ENCODE measurements at places on chromosomes 1 and 21. TPM values are rescaled to one million over a fixed set of nuclear protein-coding genes. Genes with fewer than 3 reads are reported as not detected.
A peak's percentile ranks its signal among the peaks of the same experiment; 100 is the strongest.

GRCh38 chr1:47262787-47263413 is 30.9 kb upstream of the TAL1 start:
- peak; percentile 33 for DNase-seq
- no peak overlapping the region for H3K27ac ChIP-seq
- no peaks in the 10 kb centered on the region for H3K4me1 ChIP-seq
- H3K4me3 ChIP-seq, result no peak overlapping the region
- peaks cover 24% of the 10 kb centered on the region for H3K36me3 ChIP-seq

DNA sequence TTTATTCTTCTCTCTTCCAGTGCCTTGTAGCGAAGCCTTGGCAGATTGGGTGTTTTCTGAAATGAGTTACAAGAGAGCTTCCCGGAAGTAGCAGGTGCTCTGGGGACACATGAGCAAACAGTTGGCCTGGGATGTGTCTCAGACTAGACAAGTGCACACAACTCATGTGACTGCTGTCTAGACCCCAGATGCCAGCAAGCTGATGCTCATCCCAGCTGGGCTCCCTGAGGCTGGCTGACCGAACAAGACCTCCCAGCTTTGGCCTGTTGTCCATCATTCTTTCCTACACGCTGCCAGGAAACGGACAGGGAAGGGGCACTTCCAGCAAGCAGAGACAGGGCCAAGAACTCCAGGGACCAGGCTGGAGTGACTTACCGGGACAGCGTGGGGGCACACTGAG is 18.7 kb upstream of the CSF1 start:
- peak overlapping the region; percentile 59 for H3K27ac ChIP-seq
- no peaks in the 10 kb centered on the region for H3K27me3 ChIP-seq
- H3K36me3 ChIP-seq, result no peaks in the 10 kb centered on the region

GRCh38 chr1:41656825-41657500 is 172.5 kb upstream of the EDN2 start:
- H3K4me3 ChIP-seq, result no peak overlapping the region
- DNase-seq, result no peak
- H3K27ac ChIP-seq, result no peak overlapping the region
- H3K36me3 ChIP-seq, result peaks cover 4% of the 10 kb centered on the region

DNA sequence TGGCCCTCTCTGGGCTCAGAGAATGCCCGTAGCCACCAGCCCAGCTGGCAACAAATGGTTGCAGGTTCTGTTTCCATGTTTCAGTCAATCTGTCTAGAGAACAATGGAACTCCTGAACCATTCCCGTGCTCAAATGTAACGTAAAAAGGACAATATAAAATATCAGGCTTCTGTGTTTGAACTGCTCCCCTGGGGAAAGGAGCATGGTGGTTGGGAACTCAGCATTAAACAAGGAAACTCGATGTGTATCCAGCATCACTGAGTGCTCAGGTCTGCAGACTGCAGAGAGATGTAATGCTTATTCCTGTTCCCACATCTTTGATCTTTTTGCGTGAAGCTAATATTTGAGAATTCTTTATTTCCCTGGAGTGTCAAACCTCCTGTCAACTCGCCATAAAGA is 326.5 kb downstream of the KIF26B start:
- DNase-seq, result no peak
- no peaks in the 10 kb centered on the region for H3K4me1 ChIP-seq
- no peak overlapping the region for H3K4me3 ChIP-seq
- H3K27me3 ChIP-seq, result no peaks in the 10 kb centered on the region

DNA sequence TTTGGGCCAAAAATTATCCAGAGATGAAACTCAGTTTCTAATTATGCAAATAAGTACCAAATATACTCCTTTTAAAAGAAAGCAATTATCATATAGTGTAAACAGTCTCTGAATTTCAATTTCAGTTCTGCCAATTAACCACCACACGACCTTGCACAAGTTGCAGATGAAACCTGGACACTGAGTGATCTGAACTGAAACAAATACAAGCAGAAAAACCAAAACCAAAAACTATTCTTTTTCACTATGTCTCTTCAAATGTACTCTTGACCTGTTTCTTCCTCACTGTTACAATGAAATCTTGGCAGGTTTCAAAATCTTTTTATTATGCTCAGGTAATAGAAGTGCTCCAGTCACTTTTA is 79.2 kb downstream of the TYW3 start:
- no peaks in the 10 kb centered on the region for H3K27me3 ChIP-seq
- DNase-seq, result no peak
- no peak overlapping the region for H3K4me3 ChIP-seq
- no peaks in the 10 kb centered on the region for H3K36me3 ChIP-seq
- H3K27ac ChIP-seq, result no peak overlapping the region

GRCh38 chr1:173474097-173474779 is 2.9 kb upstream of the PRDX6 start:
- no peaks in the 10 kb centered on the region for H3K27me3 ChIP-seq
- DNase-seq, result no peak
- H3K36me3 ChIP-seq, result peaks cover 2% of the 10 kb centered on the region
- peak overlapping the region; percentile 85 for H3K27ac ChIP-seq

DNA sequence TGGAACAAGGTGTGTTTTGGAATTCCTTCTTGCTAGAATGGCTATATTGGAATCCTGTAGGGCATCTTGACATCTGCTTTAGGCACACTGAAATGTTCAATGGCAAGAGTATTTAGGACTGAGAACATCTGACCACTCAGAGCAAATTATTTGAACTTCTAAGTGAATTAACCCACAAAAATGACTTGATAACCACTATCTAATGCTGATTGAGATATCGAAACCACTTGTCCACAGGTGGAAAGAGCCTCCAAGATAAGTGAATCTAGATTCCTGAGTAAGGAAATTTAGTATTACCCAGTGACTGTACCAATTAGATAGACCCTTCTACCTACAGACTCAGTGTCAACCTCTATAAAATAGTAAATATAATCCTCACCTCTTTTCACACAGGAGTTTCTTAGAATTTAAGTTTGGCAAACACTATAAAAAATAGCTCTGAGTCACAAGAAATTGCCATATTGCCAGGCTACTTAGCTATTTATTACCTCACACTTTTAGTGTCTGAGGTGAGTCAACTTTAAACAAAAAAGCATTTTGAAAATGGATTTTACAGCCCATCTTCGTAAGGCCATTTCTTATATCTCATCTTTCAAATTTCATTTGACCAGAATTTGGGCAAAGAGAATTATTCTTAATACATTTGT is 421.8 kb downstream of the PTBP2 start:
- no peaks in the 10 kb centered on the region for H3K36me3 ChIP-seq
- no peaks in the 10 kb centered on the region for H3K27me3 ChIP-seq
- H3K27ac ChIP-seq, result no peak overlapping the region

GRCh38 chr1:24693827-24694379 is 50.8 kb downstream of the SRRM1 start:
- DNase-seq, result no peak
- H3K27me3 ChIP-seq, result no peaks in the 10 kb centered on the region
- no peaks in the 10 kb centered on the region for H3K36me3 ChIP-seq
- H3K4me1 ChIP-seq, result no peaks in the 10 kb centered on the region

- no peak overlapping the region for H3K4me3 ChIP-seq
- H3K27ac ChIP-seq, result no peak overlapping the region
- no peaks in the 10 kb centered on the region for H3K27me3 ChIP-seq
- no peaks in the 10 kb centered on the region for H3K36me3 ChIP-seq
- no peaks in the 10 kb centered on the region for H3K4me1 ChIP-seq
Measured at GRCh38 chr1:43423672-43424550, 29.8 kb downstream of the HYI start.

DNA sequence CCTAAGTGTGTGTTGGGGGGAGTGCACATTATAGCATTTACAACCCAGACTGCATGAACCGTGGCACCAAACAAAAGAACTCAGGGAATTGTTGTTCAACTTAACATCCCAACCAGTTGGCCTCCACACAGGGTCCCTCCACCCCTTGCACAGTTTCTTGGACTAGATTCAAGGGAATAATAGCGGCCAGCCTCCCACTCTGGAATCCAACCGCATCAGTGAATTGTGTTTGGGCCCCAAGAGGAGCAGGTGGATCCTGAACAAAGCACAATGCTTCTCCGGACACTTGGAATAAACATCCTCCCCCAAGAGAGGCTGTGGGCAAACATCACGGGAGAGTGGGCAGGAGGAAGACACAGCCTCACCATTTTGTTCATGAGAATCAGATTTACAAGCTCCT is 18.2 kb downstream of the CD34 start:
- no peak for DNase-seq
- no peaks in the 10 kb centered on the region for H3K27me3 ChIP-seq
- no peaks in the 10 kb centered on the region for H3K36me3 ChIP-seq
- no peak overlapping the region for H3K27ac ChIP-seq
- no peak overlapping the region for H3K4me3 ChIP-seq

GRCh38 chr1:55935236-55935635 is 644.1 kb downstream of the PLPP3 start:
- no peaks in the 10 kb centered on the region for H3K27me3 ChIP-seq
- no peaks in the 10 kb centered on the region for H3K36me3 ChIP-seq
- no peaks in the 10 kb centered on the region for H3K4me1 ChIP-seq
- no peak overlapping the region for H3K27ac ChIP-seq
- no peak overlapping the region for H3K4me3 ChIP-seq
- no peak for DNase-seq

GRCh38 chr1:213724640-213725536 is 262.9 kb upstream of the PROX1 start:
- no peaks in the 10 kb centered on the region for H3K4me1 ChIP-seq
- no peak for DNase-seq
- H3K27me3 ChIP-seq, result no peaks in the 10 kb centered on the region
- H3K27ac ChIP-seq, result no peak overlapping the region
- H3K4me3 ChIP-seq, result no peak overlapping the region

- H3K4me1 ChIP-seq, result no peaks in the 10 kb centered on the region
- no peaks in the 10 kb centered on the region for H3K36me3 ChIP-seq
- no peak for DNase-seq
Measured at GRCh38 chr1:214249651-214250050, 31.3 kb upstream of the SMYD2 start.

GRCh38 chr1:26838474-26839338 is 12.2 kb downstream of the ZDHHC18 start:
- no peak for DNase-seq
- no peak overlapping the region for H3K27ac ChIP-seq
- no peak overlapping the region for H3K4me3 ChIP-seq
- no peaks in the 10 kb centered on the region for H3K4me1 ChIP-seq
- no peaks in the 10 kb centered on the region for H3K36me3 ChIP-seq

DNA sequence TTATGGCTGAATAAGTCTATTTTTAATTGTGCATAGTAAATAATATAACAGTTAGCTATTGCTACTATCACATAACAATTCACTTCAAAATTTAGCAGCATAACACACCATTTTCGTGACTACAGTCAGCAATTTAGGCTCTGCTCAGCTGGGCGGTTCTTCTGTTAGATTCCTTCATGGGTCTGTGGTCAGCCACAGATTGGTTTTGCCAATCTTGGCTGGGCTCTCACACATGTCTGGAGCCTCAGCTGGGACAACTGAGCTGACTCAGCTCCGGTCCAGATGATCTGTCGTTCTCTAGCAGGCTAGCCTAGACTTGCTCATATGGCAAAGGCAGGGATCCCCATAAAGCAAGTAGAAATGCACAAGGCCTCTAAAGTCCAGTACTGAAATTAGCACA is 15.1 kb upstream of the CDC42BPA start:
- no peaks in the 10 kb centered on the region for H3K36me3 ChIP-seq
- no peaks in the 10 kb centered on the region for H3K27me3 ChIP-seq
- no peak overlapping the region for H3K27ac ChIP-seq
- H3K4me1 ChIP-seq, result no peaks in the 10 kb centered on the region
- DNase-seq, result no peak

GRCh38 chr1:183259924-183260323 is 73.9 kb downstream of the LAMC2 start:
- H3K27me3 ChIP-seq, result no peaks in the 10 kb centered on the region
- no peak for DNase-seq
- H3K36me3 ChIP-seq, result no peaks in the 10 kb centered on the region
- no peaks in the 10 kb centered on the region for H3K4me1 ChIP-seq
- H3K4me3 ChIP-seq, result no peak overlapping the region

DNA sequence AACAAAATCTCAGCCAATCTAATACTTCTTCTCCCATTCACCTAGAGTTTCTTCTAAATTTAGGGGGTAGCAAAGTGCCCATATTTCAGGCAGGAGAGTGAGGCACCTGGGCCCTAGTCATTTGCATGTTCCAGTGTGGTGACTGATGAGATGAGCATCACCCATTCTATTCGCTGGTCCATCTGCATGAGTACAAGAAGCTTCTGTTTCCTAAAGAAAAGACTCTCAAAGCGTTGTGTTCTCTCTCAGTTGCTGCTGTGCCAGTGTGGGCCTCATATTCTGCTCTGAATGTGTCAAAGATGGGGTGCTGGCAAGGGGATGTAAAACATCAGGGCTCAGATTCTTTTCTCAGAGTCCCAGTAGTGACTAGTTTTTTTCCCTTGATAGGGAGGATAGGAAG is 16.1 kb upstream of the DPYD start:
- H3K27ac ChIP-seq, result no peak overlapping the region
- no peak for DNase-seq
- H3K4me1 ChIP-seq, result no peaks in the 10 kb centered on the region
- H3K4me3 ChIP-seq, result no peak overlapping the region
- no peaks in the 10 kb centered on the region for H3K36me3 ChIP-seq

- no peak overlapping the region for H3K27ac ChIP-seq
- no peak for DNase-seq
- no peaks in the 10 kb centered on the region for H3K36me3 ChIP-seq
- no peaks in the 10 kb centered on the region for H3K4me1 ChIP-seq
Measured at GRCh38 chr1:22621761-22622160, 14.7 kb upstream of the C1QA start.

DNA sequence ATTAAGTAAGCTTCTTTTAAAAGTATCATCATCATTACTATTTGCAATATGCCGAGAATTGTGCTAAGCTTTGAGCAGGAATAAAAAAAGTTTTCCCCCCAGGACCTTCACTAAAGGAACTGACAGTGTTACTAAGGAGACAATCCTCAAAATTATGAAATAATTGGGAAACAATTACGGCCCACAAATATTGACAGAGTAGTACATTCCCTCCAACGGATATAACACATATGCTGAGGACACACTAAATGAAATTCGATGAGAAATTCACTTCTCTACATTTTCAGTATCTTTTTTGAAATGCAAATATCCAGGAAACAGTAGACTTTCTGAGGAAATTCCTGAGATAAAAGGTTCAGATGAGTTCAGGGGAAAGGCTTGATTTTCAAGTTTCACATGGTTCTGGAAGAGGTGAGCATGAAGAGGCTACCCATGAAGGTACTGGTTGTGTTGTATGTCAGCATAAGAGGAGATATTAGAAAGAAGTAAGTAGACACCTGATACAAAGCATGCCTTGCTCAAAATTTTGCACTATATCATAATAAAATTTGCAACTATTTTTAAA is 171.2 kb upstream of the NR5A2 start:
- H3K4me1 ChIP-seq, result no peaks in the 10 kb centered on the region
- DNase-seq, result no peak
- H3K27ac ChIP-seq, result no peak overlapping the region
- H3K36me3 ChIP-seq, result no peaks in the 10 kb centered on the region
- H3K4me3 ChIP-seq, result no peak overlapping the region

Gene FCRL5
- total RNA-seq, result not detected

Gene ARHGEF19
- total RNA-seq, result 21.6 TPM

Gene SERTAD4
- total RNA-seq, result 0.31 TPM

Gene ANKRD34A
- 1.4 TPM for total RNA-seq

Gene MYOG
- not detected for total RNA-seq

Gene PAQR7
- total RNA-seq, result 30.9 TPM

Gene CDCA8
- 56.5 TPM for total RNA-seq

Gene GJB4
- total RNA-seq, result not detected

Gene NBPF11
- 9.2 TPM for total RNA-seq

Gene PSRC1
- 40.6 TPM for total RNA-seq

Gene CFHR1
- total RNA-seq, result 0.23 TPM
